ENCODE measurements at places on chromosomes 7 and 10. TPM values are rescaled to one million over a fixed set of nuclear protein-coding genes. Genes with fewer than 3 reads are reported as not detected.

GRCh38 chr7:128415217-128415785 is 5.5 kb upstream of the IMPDH1 start:
- no peaks in the 10 kb centered on the region for H3K36me3 ChIP-seq
- H3K4me3 ChIP-seq = no peak overlapping the region
- DNase-seq = no peak
- no peak overlapping the region for H3K27ac ChIP-seq
- H3K4me1 ChIP-seq = peaks cover 2% of the 10 kb centered on the region
- H3K27me3 ChIP-seq = peaks cover 34% of the 10 kb centered on the region

The KRIT1 gene
- total RNA-seq = 54.2 TPM

- peaks cover 26% of the 10 kb centered on the region for H3K27me3 ChIP-seq
- H3K4me3 ChIP-seq = no peak overlapping the region
- H3K36me3 ChIP-seq = no peaks in the 10 kb centered on the region
- no peak for DNase-seq
- H3K4me1 ChIP-seq = no peaks in the 10 kb centered on the region
Measured at GRCh38 chr10:94287336-94287735, 75.4 kb downstream of the NOC3L start.

The GCK gene
- total RNA-seq = 0.30 TPM

- no peaks in the 10 kb centered on the region for H3K36me3 ChIP-seq
- H3K27ac ChIP-seq = no peak overlapping the region
- H3K4me3 ChIP-seq = no peak overlapping the region
- H3K27me3 ChIP-seq = no peaks in the 10 kb centered on the region
- no peak for DNase-seq
- H3K4me1 ChIP-seq = no peaks in the 10 kb centered on the region
Measured at GRCh38 chr7:66050990-66051448, 24.6 kb upstream of the ASL start.

Data from activated naive CD8-positive, alpha-beta T cell treated with anti-CD3 and anti-CD28 coated beads, Interleukin-2, amount 10 ng/mL, durations not matched to agents 7 days and 5 days (primary cell).